ENCODE measurements at places on chromosomes 4 and X.

DNA sequence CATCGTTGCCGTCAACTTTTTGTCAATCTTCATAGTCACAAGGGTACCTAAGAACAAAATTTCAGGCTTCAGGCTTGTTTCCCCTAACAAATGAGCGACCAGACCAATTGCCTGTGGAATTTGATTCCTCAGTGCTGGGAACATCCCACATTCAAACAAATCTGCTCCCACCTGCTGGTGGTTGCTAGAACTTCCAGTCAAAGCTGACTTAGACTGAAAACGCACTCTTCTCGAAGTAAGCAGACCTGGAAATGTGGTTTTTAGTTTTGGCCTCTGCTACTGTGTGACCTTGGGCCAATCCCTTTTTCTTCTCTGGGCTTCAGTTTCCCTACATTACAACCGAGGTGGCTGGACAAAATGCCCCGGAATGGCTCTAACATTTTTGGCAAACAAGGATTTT, 1.8 kb upstream of the GABRQ start:
- ATAC-seq, result no peak

DNA sequence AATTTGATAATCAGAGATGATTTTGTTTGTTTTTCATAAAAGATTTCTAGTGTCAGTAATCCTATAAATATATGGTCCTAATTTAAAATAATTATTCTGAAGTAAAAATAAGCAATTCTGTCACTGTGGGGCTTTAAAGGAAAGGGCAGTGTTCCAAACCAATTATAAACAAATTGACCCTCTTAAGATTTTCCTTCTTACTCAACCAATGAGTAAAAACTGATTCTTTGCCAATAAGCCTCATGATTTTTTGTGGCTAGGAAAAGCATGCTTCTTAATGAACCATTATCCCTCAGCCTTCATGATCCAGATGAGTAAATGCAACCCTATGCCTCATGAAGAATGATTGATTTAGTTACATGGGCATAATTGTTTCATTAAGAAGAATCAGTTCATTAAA, 1010.4 kb downstream of the ADGRL3 start:
- no peak for ATAC-seq

DNA sequence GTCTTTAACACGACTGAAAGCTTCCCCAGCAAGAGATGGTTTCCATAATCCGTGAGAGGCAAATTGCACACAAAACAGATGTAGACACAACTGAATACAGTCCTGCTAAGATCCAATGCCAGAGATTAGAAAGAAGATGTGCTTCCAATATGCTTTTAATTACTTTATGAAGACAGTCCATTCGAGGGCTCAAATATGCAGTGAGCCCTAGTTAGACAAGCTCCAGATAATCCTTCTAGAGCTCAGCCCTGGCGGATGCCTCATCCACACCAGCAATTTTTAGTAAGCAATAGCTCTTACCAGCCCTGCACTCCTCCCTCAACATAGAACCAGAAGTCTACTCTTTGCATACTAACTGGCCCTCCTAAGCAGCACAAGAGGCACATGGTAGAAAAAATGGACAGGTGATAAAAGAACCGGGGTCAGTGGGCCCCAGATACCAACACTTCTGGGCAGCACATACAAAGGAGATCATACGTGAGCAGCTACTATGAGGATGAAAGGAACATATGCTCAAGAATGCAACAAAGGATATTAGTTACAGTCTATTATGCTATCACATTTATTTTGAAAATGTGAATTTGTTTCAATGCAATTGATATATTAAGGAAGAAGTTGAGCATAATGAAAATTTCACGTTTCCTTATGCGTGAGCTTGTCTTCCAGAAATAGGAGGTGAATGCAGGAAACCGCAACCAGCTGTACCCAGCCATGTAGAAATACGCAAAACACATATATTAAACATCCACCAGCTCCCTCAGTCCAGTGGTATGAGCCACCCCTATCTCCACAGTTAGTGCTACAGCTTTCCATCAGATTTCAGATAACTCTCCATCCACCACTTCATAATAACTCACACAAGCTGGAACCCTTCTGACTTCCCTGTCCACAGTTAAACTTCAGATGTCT, 34.3 kb downstream of the GPC4 start:
- no peak for ATAC-seq

- no peak for ATAC-seq
Observed at GRCh38 chr4:2702361-2702760, 53.8 kb downstream of the TNIP2 start.

GRCh38 chr4:77141964-77142645, 14.9 kb upstream of the CCNG2 start:
- ATAC-seq, result no peak

GRCh38 chrX:110733166-110733565, 62.5 kb downstream of the CHRDL1 start:
- ATAC-seq, result no peak

DNA sequence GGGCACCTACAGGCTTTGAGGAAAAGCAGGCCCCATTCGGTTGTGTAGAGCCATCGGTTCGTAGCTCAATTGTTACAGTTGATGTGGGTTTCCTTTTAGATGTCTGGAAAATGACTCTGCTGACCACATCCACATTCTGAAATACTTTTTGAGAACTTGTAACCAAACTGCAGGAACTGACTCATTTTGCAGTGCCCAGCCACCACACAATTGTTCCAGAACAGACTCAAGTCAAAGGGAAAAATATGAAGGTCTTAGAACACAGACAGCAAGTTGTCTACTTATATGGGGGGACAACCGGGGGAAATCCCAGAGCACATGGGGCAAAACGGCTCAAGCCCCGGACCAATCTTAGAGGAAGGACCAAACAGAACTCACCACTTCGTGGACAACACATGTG, 557.6 kb upstream of the DIPK2B start:
- peak; percentile 57 for ATAC-seq

DNA sequence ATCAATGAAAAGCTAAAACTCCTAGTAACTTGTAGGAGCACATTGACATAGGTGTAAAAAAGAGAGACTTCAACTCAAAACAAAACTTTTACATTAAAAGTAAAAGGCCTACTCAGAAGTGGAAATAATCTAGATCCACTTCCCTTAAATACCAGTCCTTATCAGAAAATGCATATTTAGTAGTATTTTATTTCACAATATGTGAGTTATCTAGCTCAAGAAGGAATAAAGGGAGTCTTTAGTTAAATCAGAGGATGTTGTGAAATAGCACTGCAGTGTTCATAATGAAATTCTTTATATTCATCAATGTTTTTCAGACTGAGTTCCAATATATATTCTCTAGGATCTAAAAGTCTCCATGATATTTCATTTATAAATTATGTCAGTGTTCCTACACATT, 715.0 kb downstream of the GRID2 start:
- ATAC-seq, result no peak

- ATAC-seq, result no peak
Observed at GRCh38 chrX:926070-926469, 286.4 kb downstream of the CRLF2 start.

- no peak for ATAC-seq
Observed at GRCh38 chr4:16351161-16351560, 124.9 kb upstream of the TAPT1 start.

DNA sequence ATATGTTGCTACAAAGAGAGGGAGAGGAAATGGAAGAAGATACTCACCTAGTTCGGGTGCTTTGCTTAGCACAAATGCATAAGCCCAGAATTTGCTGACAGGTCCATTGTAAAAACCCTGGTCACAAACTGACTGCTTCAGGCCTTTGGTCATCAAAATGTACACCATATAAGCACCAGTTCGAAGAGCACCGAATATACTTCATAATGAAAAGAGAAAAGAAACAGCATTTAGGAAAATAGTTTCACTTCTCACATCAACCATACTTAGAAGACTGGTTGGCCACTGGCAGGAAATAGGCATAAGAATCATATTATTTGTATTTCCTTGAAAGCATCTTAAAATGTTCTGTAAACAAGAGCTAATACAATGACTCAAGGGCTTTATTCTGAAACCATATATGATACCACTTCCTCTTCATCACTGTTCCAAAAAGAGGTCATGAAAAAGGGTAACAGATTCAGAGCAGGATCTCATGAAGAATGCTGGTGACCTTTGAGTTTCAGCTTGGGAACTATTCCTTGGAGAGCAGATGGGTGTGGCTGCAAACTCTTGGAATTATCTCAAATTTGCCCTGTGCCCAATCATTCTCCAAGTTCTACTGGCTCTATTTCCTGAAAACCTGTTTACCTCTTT, 138.7 kb downstream of the ELOVL6 start:
- ATAC-seq, result peak; percentile 59

GRCh38 chr4:77493120-77493752, 112.4 kb upstream of the CXCL13 start:
- no peak for ATAC-seq

GRCh38 chr4:3418029-3418762, 23.6 kb upstream of the HGFAC start:
- ATAC-seq, result no peak

- peak; percentile 92 for ATAC-seq
Observed at GRCh38 chr4:184273166-184274147, 55.8 kb upstream of the ENPP6 start.

DNA sequence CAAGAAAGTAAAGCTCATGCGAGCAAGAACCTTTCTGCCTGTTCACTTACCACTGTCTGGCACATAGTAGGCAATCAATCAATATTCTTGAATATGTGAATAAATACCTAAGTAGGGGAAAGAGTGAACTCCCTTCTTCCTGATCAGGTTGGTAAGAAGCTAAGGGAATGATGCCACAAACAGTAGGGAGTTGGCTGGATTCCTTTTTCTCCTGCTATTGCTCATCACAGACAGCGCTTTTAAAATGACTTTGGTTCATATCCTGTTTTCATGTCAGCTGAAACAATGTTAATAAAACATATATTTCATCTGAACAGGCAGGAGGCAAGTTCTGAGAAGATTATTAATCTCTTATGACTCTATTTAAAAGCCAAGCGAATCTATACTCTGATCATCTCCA, 99.2 kb downstream of the NSUN7 start:
- no peak for ATAC-seq

GRCh38 chr4:1206299-1207156, 34.1 kb upstream of the SPON2 start:
- ATAC-seq, result no peak

GRCh38 chrX:54358424-54359211, 772 bp upstream of the WNK3 start:
- ATAC-seq, result no peak

GRCh38 chr4:34422472-34423175, 1821.7 kb downstream of the ARAP2 start:
- no peak for ATAC-seq

DNA sequence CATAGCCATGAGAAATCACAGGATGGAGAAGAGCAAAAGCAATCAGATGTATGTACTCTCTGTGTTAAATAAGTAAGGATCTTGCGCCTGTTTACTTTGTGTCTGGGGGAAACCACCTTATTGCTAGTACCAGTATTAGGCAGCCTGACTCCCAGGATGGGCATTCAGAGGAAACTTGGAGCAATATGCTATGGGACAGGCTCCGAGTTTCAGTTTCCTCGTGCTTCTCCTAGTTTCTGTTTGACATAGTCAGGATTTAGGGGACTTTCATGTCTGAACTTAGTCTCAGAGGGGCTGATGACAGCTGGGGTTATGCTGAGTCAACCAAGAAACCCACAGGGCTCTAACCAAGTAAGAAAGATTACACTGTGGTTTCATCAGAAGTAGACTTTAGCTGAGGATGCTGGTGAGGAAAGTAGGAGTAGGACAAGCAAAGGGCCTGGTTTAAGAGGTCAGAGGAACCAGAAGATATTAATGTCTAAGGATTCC, 13.5 kb downstream of the NSUN7 start:
- peak; percentile 98 for ATAC-seq

DNA sequence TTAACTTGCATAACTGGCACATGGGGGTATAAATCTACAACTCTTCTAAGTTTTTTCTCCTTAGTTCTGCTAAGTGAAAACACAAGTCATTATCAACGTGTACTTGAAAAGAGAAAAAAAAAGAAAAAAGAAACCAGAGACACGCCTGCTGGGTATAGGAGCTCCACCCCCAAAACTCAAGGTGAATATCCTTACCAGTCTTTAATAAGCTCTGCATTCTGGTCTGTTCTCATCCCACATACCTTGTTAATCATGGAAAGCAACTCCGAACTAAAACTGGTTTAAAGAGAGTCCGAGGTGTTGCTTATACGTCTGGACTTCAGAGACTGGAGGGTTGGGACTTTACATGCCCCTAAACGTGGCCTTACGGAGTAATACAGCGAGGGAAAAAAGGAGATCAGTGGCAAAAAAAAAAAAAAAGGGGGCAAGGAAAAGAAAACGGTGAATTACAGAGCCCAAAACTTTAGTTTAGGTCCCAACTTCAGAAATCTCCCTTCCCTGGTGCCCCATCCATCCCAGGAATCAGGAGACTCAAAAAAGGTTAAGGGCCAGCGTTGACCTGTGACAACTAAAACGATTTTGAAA, 1.0 kb downstream of the PGRMC2 start:
- no peak for ATAC-seq

DNA sequence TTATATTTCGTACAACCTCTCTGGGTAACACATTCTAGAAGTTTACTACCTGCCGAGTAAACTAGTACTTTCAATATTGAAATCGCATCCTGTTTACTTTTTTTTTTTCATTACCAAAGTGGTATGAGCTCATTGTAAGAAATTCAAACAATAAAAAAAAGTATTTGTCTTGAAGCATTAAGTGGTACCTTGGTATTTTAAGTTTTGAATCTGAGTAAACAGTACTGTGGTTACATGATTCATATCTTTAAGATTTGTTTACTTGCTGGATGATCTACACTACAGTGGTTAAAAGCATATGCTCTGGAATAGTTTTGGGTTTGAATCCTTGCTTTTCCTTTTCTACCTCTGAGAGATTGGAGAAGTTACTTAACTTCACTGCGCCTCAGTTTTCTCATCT, 3.8 kb upstream of the MMGT1 start:
- ATAC-seq, result peak; percentile 32

All from activated CD4-positive, CD25-positive, alpha-beta regulatory T cell treated with anti-CD3 and anti-CD28 coated beads, Interleukin-2, amount 50 U/mL, for 24 hours (primary cell).